Epithelial cell of esophagus (primary cell): ENCODE measurements at places on chromosomes 5 and 9.

DNA sequence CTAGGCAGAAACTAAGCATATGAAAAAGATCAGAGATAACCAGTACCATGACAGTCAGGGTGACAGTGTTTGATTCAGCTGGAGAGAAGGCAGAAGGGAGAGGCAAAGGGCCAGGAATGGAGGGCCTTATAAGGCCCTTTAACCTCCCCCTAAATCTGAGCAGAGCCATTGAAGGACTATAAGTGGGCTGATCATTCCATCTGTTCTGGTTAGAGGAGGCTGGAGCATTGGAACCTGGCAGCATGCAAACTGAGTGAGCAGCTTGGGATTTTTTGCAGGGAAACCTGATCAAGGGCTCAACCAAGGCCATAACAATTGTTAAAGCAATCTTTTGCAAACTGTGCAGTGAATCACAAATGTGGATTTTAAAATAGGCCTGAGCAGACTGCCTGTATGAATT is 174.5 kb upstream of the DAP start:
- no peak for DNase-seq

DNA sequence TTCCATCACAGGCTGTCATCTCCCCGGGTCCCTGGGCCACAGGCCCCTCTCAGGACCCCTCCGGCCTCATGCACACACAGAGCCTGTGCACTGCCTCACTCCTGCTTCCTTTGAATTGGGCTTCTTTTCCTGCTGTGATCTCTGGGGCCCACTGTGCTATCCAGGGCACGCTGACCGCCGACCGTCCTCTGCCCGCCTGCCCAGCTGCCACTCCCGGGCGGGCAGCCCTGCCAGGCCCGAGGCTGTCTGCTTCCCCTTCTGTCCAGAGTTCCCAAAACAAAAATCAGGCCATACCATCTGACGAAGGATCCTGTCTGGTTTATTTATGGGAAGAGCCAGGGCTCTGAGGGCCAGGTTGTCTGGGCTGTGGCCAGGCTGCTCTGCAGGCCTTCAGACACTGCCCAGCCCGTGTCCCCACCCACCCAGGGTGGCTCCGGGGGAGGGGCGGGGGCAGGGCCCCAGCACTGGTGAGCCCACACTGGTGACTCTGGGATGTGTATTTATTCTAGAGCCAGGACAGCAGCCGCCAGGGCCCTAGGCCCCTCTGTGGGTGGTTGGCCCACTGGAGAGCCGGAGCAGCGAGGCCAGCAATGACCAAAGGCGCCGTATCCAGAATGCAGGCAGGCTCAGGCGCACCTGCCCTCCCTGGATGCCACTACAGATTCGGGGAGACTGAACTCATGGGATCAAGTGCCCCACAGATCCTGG is 57.0 kb downstream of the ADAMTS2 start:
- no peak for DNase-seq

- DNase-seq, result no peak
These were observed 356.2 kb upstream of the NUDT12 start for GRCh38 chr5:103918668-103919367.

GRCh38 chr9:82604947-82605656 is 457.8 kb downstream of the RASEF start:
- no peak for DNase-seq

- DNase-seq, result no peak
These were observed at the start of gene IL4 for GRCh38 chr5:132673939-132674630. IL4 (plus strand) TSS chr5:132673989; CDS start chr5:132674051, 62 bp downstream.

DNA sequence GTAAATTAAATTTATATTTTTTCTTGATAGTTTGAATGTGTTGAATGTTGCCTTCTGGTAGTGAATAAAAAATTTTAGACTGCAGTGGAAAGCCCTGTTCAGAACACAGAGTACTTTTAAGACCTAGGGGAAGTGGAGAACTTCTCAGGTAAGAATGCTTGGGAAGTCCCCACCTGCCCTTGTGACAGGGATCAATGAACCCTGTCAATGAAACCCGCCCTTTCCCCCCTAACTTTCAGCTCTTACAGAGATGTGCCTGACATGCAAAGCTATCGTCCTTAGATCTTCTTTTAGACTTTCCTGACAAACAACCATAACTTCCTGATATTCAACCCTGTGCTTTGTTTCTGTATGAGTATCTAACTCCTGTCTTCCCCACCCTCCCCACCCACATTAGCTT is 562.7 kb downstream of the TLE4 start:
- DNase-seq, result no peak

GRCh38 chr9:81594415-81594814 is 94.9 kb downstream of the TLE1 start:
- DNase-seq, result no peak

GRCh38 chr5:119527351-119527750 is 75.1 kb downstream of the HSD17B4 start:
- peak; percentile 65 for DNase-seq
